ENCODE measurements at places on chromosomes 6 and 20.

- DNase-seq = peak; percentile 30
Observed at GRCh38 chr6:72861059-72861458, 239.2 kb downstream of the KCNQ5 start.

- DNase-seq = peak; percentile 58
Observed at GRCh38 chr6:128507337-128508310, 12.8 kb downstream of the PTPRK start.

DNA sequence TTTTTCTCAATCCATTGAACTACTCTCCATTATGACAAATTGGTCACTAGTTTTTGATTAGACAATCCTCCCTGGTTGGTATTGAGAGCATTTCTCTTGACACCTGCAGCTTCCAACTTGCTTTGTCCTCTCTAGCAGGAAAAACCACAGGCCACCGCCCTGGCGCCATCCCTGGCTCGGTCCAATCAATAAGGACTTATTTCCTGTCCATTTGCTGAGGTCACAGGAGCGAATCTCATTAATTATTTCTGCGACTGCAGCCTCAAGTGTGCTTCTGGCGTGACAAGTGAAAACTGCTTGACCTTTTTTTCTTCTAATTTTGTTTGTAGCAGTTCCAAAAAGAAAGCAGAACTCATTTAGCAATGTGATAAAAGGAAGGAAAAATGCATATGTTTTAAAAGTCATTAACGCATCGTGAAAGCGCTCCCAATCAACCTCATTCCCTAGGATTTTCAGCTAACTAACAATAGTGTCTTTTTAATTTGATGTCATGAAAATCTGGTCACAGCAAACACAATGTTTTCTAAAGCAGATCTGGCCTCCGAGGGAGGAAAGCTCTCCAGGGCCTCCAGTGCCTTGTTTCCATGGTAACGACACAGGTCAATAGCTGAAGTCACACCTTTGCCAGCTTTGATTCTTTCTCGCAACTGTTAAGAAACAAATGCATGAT is 39.0 kb upstream of the BEND3 start:
- no peak for DNase-seq

GRCh38 chr6:46323966-46324622 is 153.3 kb upstream of the ENPP5 start:
- DNase-seq = no peak

- peak; percentile 50 for DNase-seq
Observed at GRCh38 chr6:52063584-52064344, 23.6 kb downstream of the PKHD1 start.

- DNase-seq = no peak
Observed at GRCh38 chr20:22394583-22394982, 189.8 kb downstream of the FOXA2 start.

GRCh38 chr6:82712826-82713225 is 349.2 kb downstream of the TPBG start:
- no peak for DNase-seq

DNA sequence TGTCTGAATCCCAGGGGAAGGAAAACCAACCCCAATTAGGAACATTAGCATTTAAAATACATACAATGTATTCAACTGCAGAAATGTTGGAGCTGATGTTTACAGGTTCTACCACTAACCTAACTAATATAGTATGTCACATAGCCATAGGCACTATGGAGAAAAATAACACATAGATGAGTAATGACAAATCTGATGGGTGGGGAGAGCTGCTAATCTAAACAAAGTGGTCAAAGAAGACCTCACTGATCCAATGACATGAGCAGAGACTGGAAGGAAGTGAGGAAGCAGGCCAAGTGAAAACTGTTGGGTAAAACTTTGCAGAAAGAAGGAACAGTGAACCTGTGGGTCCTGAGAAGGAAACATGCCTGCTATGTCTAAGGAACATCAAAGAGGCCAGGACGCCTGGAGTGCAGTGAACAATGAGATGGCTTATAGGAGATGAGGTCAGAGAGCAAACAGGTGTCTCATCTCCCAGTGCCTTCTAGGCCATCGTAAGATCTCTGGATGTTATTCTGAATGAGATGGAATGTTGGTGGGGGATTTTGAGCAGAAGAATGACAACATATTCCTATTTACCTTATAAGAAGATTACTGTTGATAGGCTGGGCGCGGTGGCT is 135.7 kb downstream of the ALDH8A1 start:
- peak; percentile 76 for DNase-seq

DNA sequence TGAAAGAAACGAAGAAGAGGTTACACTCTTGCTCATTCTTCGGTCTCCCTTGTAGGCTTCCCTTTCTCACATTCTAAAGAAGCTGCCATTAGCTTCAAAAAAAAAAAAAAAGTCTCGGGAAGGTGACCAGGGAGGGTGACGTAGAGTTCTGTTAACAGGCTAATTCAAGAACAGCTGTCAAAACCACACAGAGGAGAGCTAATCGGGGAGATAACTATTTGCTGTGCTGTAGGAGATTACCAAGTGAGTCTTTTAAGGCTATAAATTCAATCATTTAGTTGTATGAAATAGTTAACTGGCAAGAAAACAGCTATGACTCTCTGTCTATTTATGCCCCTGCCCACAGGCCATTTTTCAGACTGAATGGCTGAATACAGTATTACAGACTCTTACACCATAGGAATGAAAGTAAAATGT is 256.8 kb downstream of the SYNE1 start:
- peak; percentile 89 for DNase-seq

Data from fibroblast of skin of right biceps (primary cell).